ENCODE measurements at places on chromosomes 2 and 18.

DNA sequence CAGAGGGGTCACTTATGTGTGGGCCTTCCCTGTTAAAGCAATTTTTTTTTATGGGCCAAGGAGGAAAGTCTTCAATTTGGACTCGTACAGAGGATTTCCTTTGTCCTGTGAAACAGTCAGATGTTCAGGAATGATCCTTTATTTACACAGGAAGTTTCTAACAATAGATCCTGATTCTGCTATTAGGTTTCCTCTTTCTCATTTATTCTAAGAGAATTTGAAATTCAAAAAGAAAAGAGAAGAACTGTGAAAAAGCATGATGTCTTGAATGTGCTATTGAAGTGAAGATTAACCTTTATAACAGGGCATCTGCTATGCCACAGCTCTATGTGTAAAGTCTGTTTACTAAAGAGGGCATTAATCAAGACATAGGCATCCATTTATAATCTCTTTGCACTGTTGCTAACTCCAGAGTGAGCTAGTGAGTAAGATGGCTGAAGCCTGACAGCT, 105.3 kb upstream of the FAM98A start:
- DNase-seq, result no peak

DNA sequence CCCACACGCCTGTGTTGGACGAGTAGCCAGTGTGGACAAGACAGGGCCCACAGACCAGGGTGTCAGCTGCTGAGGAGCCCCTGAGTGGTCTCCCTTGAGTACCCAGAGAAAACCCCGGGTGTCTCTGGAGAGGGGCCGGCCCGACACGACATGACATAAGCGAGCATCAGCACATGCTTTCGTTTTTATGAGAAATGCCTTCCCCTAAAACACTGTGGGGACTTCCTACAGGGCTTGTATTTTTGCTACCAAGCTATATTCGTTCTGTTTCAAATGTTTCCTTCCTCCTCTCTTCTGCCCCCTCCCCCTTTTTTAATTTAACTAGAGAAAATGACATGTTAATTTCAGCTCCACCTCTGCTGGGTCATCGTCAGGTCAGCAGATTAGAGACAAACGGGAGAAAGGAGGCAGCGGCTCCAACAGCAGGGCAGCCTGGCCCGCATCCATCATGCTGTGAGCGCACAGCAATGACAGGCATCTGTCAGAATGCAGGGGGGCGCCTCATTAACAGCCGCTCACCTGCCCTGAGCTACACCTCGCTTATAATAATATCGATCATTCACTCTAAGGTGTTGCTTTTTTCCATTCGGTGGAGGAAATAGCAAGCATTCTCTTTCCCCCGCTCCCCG, 286.2 kb downstream of the ZNF516 start:
- peak; percentile 11 for DNase-seq

- no peak for DNase-seq
These were observed 39.3 kb downstream of the C1QL2 start for GRCh38 chr2:119119076-119119785.

DNA sequence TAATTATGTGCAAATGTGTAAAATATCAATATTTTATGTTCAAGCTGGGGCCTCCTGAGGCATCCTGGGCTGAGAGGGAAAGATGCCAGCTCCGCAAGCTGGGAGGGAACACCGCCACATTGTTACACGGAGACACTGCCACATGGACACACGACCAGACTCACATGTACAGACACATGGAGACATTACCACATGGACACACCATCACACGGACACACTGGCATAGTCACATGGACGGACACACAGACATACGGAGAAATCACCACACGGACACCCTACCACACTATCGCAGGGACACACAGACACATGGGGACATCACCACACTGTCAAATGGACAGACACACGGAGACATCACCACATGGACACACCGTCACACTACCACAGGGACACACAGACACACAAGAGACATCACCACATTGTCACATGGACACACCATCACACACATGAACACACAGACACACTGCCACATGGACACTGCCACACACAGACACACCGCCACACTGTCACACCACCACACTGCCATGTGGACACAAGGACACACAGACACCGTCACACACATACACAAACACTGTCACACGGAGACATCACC, 117.6 kb downstream of the CCDC74A start:
- no peak for DNase-seq

DNA sequence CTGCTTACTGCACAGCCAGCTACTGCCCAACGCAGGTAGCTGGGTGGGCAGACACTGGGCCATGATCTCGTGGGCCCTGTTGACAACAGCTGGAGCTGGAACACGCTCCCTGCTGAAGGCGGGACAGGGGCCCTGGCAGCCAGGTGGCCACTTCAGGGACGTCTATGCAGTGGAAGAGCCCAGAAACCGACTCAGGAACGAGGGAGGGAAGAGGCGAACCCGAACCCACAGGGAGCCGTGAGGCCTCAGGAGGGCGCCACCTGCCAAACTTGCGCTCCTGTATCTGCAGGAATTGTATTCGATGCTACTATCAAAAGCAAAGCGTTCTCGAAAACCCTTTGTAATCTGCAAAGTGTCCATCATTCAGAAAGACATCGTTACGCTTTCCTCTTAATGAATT, 198.4 kb downstream of the EIPR1 start:
- DNase-seq, result peak; percentile 47

Measured in activated CD8-positive, alpha-beta T cell treated with anti-CD3 and anti-CD28 coated beads for 36 hours (primary cell).